ENCODE measurements at places on chromosomes 11 and 22.
A peak's percentile ranks its signal among the peaks of the same experiment; 100 is the strongest.

DNA sequence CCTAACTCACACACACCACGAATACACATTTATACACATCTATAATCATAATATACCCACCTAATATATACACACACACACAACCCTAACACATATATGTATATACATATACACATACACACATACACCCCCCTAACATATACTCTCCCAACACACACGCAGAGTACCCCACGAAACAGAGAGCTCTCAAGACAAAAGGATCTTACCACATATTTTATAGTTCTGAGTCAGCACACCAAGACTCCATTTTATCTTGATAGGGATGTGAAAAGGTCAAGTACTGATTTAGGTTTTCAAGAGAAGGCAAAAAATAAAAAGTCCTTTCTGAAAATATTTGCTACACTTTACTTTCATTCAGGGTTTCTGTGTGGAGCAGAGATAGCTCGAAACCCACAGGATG, 1207.2 kb downstream of the LRRC4C start:
- no peak overlapping the region for H3K27ac ChIP-seq
- H3K36me3 ChIP-seq, result no peaks in the 10 kb centered on the region
- no peak overlapping the region for H3K4me3 ChIP-seq

DNA sequence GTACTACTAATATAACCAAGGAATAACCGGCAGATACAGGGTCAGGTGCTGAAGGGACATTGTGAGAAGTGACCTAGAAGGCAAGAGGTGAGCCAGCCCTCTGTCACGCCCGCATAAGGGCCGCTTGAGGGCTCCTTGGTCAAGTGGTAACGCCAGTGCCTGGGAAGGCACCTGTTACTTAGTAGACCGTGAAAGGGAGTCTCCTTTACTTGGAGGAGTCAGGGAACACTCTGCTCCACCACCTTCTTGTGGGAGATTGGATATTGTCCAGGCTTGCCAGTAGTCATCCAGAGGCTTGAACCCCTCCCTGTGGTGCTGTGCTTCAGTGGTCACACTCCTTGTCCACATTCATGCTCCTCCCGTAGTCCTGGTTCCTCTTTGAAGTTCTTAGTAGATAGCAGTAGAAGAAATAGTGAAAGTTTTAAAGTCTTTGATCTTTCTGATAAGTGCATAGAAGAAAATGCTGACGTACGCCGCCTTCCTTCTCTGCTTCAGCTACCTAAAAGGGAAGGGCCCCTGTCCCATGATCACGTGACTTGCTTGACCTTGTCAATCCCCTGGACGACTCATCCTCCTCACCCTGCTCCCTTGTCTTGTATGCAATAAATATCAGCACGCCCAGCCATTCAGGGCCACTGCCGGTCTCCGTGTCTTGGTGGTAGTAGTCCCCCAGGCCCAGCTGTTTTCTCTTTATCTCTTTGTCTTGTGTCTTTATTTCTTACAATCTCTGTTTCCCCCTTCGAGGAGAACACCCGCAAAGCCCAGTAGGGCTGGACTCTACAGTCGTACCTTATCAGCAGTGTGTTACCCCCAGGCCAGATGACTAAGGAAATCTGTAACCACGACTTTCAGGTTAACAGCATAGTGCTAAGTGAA, 6.1 kb downstream of the NUP50 start:
- H3K27me3 ChIP-seq, result no peaks in the 10 kb centered on the region
- peak overlapping the region; percentile 90 for H3K27ac ChIP-seq
- H3K4me1 ChIP-seq, result peaks cover 62% of the 10 kb centered on the region
- H3K4me3 ChIP-seq, result peak overlapping the region; percentile 38
- peaks cover 68% of the 10 kb centered on the region for H3K36me3 ChIP-seq

GRCh38 chr11:118109231-118109630, 22.5 kb upstream of the SMIM35 start:
- H3K27ac ChIP-seq, result no peak overlapping the region
- peaks cover 10% of the 10 kb centered on the region for H3K4me1 ChIP-seq
- H3K36me3 ChIP-seq, result no peaks in the 10 kb centered on the region
- peaks cover 19% of the 10 kb centered on the region for H3K27me3 ChIP-seq
- DNase-seq, result no peak

DNA sequence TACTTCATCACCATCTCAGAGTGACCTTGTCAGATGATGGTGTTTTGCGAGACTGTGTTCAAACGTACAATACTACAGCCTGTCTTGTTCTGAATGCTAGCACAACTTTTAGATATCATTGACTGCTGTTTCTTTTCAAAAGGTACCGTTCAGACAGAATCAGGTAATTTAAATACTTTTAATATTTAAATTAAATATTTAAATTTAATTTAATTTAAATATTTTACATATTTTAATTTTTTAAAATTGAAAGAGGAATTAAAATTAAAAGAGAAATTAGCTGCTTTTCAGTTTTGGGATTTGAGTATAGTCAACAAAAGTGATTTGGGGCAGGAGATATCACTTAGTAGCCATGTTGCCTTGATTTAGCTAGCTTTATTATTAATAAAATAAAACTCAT, 642.1 kb upstream of the CCDC179 start:
- H3K36me3 ChIP-seq, result peaks cover 2% of the 10 kb centered on the region
- H3K4me3 ChIP-seq, result no peak overlapping the region
- no peak overlapping the region for H3K27ac ChIP-seq

DNA sequence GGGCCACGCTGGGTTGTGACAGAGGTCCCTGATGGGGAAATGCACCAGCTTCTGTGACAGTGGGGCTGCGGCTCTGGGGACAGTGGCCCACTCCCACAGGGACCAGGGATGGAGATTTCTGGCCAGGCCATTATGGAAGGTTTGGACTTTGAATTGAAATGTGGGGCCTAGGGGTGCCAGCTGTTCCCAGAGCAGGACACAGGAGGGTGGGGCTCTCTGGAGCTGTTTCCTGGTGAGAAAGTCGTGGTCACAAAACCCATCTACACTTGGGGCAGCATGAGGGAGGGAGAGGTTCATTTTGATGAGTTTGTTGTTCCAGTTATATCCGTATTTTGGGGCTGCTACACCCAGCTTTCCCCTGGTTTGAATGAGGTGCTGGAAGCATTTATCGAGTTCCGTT, 52.2 kb downstream of the LRP5 start:
- no peak for DNase-seq
- no peaks in the 10 kb centered on the region for H3K27me3 ChIP-seq
- H3K36me3 ChIP-seq, result no peaks in the 10 kb centered on the region
- no peak overlapping the region for H3K27ac ChIP-seq
- H3K4me1 ChIP-seq, result no peaks in the 10 kb centered on the region

DNA sequence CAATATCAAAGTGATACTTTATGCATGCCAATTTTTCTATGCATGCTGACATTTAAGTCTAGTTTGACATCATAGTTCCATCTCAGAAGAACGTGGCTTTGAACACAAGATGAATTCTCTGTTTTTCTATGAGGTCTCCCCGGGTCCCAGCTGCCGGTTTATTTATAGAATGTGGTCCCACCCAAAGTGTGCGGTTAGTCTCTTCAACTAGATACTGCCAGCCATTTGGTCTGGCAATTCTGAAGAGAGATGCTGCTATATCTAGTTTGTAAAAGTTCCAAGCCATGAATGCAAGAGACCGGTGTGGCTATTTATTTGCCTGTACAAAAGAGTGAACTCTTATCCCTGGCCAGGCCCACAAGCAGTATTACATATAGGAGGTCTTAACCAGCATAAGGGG, 9.2 kb downstream of the OR5A2 start:
- H3K4me1 ChIP-seq, result no peaks in the 10 kb centered on the region
- DNase-seq, result no peak
- H3K4me3 ChIP-seq, result no peak overlapping the region
- H3K36me3 ChIP-seq, result no peaks in the 10 kb centered on the region
- peaks cover 66% of the 10 kb centered on the region for H3K27me3 ChIP-seq

DNA sequence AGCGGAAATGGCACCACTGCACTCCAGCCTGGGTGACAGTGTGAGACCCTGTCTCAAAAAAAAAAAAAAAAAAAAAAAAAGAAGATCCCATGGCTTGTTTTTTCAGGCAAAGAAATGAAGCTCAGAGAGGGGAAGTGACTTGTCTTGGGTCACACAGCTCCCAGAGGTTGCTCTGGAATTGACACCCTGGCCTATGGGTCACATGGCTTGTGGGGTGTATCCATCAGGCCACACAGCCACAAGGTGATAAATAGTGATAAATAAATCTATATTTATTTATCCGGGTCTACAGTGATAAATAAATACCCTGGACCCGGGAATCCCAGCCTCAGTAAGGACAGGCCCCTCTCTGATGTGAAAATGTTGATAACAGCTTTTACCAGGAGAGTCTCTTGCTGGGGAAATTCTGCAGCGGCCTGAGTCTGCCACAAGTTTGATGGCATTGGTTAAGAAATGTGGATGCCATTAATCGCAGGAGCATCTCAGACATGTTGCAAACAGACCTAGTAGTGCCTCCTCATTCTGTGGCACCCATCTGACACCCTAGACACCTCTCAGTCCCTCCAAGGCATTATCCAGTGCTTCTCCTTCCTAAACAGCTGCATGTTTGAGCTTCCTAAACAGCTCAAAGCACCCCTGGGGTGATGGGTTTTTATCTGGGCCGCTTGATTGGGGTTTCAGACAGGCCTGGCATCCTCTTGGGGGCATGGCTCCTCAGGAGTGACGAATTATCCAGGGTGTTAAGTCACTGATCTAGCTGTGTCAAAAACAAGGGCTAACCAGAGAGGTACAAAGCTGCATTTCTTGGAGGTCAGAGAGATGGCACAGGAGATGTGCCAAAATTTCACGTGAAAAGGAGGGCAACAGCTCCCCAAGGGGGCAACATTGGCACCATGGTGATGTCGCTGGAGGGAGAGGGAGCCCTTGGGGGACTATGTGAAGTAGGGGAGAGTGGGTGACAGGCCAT, 1.9 kb upstream of the EMID1 start:
- peaks cover 3% of the 10 kb centered on the region for H3K36me3 ChIP-seq
- H3K27ac ChIP-seq, result no peak overlapping the region
- no peak for DNase-seq
- peaks cover 8% of the 10 kb centered on the region for H3K27me3 ChIP-seq
- peaks cover 35% of the 10 kb centered on the region for H3K4me1 ChIP-seq
- H3K4me3 ChIP-seq, result no peak overlapping the region

GRCh38 chr11:96391698-96392307, 2.0 kb downstream of the JRKL start:
- no peaks in the 10 kb centered on the region for H3K27me3 ChIP-seq
- no peak overlapping the region for H3K27ac ChIP-seq
- peaks cover 35% of the 10 kb centered on the region for H3K4me1 ChIP-seq

DNA sequence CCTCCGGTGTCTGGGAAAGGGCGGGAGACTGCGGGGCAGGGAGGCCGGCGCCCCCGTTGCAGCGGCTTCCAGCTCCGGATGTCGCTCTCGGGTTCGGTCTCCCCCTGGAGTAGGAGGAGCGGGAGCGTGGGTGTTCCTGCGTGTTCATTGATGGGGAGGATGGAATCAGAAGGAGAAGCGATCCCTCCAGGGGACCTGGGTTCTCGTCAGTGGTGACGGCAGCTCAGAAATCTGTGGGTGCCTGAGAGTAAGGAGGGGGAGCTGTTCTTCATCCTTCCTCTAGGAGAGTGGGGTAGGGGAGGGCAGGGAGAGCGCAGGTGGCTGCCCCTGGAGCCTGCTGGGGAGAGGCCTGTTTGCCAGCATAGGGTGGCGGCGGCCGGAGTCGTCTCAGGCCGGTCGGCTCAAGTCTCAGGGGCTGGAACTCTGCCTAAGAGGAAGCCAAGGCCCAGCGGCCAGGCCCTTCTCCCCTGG, 1.1 kb downstream of the UBASH3B start:
- peaks cover 5% of the 10 kb centered on the region for H3K36me3 ChIP-seq
- H3K4me1 ChIP-seq, result peaks cover 46% of the 10 kb centered on the region
- H3K27ac ChIP-seq, result peak overlapping the region; percentile 73
- peak; percentile 19 for DNase-seq

All from central memory CD8-positive, alpha-beta T cell (primary cell).